ENCODE measurements at places on chromosomes 11 and 22. TPM values are rescaled to one million over a fixed set of nuclear protein-coding genes. Genes with fewer than 3 reads are reported as not detected.

DNA sequence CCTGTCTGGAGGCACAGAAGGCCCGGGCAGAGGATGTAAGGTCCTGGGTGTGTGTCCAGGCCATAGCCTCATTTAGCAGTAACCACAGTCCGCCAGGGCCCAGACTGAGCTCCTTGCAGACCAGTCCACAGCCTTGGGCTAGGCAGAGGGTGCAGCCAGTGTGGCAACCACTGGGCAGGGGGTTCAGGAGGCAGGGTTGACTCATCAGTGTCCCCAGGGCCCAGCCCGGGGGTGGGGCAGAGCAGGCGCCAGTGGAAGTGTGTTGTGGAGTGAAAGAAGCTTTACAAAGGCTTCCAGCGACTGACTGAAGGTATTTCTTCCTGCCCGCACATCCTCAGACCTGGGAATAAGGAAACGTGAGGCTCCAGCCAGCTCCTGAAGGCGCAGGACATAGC lies 27.7 kb upstream of the WNT11 start:
- H3K27me3 ChIP-seq = no peaks in the 10 kb centered on the region
- DNase-seq = no peak
- H3K36me3 ChIP-seq = no peaks in the 10 kb centered on the region
- H3K4me3 ChIP-seq = peak overlapping the region; percentile 88
- peak overlapping the region; percentile 85 for H3K27ac ChIP-seq
- peaks cover 7% of the 10 kb centered on the region for H3K4me1 ChIP-seq

GRCh38 chr11:108927791-108928545 lies 263.1 kb downstream of the DDX10 start:
- no peak for DNase-seq
- no peak overlapping the region for H3K4me3 ChIP-seq
- H3K4me1 ChIP-seq = no peaks in the 10 kb centered on the region
- no peaks in the 10 kb centered on the region for H3K27me3 ChIP-seq
- H3K36me3 ChIP-seq = no peaks in the 10 kb centered on the region

DNA sequence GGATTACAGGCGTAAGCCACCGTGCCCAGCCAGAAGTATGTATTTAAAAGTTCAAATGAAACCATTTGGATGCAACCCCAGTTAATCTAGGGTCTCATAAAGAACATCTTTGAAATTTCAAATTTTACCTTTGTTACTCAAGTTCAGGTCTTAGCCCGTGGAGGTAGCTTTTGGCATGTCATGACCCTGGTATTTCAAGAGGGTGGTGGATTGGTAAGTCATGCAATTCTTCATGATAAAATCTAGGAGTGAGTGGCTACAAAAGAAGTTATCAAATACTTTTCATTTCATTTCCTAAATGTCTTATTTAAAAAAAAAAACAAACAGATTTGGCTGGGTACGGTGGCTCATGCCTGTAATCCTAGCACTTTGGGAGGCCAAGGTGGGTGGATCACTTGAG lies 80.6 kb downstream of the ABTB2 start:
- no peak overlapping the region for H3K4me3 ChIP-seq
- H3K27me3 ChIP-seq = no peaks in the 10 kb centered on the region
- H3K27ac ChIP-seq = no peak overlapping the region
- DNase-seq = no peak
- no peaks in the 10 kb centered on the region for H3K4me1 ChIP-seq

DNA sequence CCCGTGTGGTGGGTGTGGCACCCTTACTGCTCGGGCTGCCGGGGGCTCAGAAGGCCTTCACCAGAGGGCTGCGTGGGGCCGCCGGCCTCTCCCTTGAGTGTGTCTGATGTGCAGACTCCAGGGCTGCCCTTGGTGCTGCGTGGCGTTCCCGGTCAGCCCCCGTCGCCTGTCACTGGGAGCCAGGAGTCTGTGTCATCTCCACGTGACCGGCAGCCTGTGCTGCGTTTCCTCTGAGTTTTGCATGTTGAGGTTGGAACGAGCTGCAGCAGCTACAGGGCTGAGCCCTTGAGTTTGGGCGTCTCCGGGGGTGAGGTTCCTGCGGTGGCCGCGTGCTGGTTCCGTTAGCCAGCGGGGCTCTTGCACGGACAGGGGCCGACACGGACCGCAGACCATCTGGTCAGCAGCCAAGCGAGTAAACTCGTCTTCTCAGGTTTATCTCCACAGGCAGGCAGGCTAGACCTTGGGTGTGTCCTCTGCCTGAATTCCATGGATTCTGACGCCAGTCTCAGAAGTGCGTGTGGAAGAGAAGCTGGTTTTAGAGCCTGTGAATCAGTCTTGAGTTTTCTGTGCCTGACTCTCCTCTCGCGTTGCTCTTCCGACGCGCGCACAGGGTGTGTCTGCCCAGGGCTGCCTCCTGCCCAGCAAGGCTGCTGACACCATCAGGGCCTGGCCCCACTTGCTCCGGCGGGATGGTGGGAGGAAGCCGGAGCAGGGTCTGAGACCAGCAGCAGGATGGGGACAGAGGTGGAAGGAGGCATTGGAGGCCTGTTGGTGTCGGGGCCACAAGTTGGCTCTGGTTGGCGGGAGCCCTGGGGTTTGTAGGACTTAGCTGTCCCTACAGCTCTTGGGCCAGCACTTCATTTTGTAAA lies 10.5 kb downstream of the PTDSS2 start:
- no peak overlapping the region for H3K4me3 ChIP-seq
- no peaks in the 10 kb centered on the region for H3K4me1 ChIP-seq
- no peaks in the 10 kb centered on the region for H3K36me3 ChIP-seq
- no peak for DNase-seq
- no peak overlapping the region for H3K27ac ChIP-seq
- H3K27me3 ChIP-seq = no peaks in the 10 kb centered on the region

Gene AGBL2
- 65.2 TPM for polyA plus RNA-seq

Gene ST14
- 5.8 TPM for polyA plus RNA-seq

Gene CHEK2
- polyA plus RNA-seq = 13.5 TPM

All from testis (tissue), 5 donors.